ENCODE measurements at places on chromosomes 2 and 18.
A peak's percentile ranks its signal among the peaks of the same experiment; 100 is the strongest.

DNA sequence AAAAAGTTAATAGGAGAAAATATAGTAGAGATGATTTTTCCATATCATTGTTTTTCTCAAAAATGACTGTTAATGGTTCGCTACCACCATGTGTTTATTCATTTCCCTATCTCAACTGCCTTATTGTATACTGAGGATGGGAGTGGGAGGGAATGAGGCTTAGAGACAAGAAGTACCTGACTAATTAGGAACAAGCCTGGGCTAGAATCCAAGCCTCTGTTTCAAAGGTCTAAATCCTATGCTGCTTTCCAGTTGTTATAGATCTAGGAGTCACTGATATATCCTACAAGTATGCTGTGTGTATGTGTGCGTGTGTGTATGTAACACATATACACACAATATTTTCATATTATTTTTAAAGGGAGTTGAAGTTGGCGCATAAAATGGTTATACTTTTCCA is 465.9 kb downstream of the EPHA4 start:
- DNase-seq, result no peak

- DNase-seq, result no peak
These were observed 473.6 kb downstream of the NUP35 start for GRCh38 chr2:183597841-183598240.

GRCh38 chr2:108377401-108377800 is 353 bp upstream of the SULT1C4 start:
- no peak for DNase-seq

GRCh38 chr2:106904242-106904641 is 18.3 kb upstream of the ST6GAL2 start:
- no peak for DNase-seq

DNA sequence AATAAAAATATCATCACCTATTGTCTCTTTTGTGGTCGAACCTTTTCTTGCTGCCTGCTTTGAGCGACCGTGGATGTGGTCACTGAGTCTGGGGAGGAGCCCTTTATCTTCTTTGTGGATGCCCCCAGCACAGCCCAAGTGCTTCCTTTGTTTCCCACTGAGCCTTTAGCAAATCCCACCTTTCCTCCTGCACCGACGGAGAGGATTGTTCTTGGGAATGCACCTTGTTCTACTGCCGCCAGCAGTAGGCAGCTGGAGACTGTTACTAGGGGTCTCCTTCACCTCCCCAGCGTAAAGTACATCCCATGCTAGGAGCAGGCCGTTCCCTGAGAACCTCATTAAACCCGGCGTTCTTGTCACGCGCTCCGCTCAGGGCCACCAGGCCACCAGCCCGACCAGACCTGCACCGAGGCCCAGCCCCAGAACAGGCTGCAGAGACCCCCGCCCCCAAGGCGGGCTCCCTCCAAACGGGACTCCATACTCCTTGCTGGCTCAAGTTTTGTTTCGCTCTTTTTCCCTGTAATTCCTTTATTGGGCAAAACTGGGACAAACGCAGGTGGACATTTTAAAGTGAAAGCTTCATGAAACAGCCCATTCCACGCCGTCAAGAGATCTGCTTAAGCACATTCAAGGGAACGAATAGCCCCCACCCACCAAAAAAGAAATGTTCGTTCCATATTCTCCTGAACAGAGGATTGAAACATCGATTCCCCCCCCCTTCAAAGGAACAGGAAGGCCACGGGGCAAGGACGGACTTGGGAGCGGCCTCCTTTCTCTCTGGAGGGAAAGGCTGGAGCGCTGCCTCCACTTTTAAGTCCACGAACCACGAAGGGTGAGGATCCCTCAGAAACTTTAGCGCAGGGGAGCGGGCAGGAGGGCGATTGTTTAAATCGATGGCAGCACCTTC is 1.1 kb upstream of the MAT2A start:
- DNase-seq, result no peak

- DNase-seq, result no peak
These were observed 367.6 kb downstream of the EIPR1 start for GRCh38 chr2:3010001-3010400.

DNA sequence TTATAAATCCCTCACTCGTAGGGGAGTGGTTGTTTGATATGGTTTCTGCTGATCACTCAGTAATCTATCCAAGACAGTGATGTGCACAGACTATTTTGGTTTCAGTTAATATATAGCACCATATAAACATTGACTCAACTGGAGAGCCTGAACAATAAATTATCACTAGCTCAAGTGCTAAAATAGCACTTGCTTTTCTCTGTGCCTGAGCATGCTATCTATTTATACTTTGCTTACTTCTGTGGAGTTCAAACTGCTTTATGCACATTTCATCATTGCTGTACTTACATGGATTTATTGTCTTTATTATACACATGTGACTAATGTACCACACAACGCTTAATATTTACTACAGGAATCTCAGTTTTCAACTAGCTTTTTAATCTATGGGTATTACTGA is 133.6 kb downstream of the BCL2 start:
- DNase-seq, result no peak

GRCh38 chr2:121665504-121665903 is 16.2 kb upstream of the CLASP1 start:
- DNase-seq, result no peak

DNA sequence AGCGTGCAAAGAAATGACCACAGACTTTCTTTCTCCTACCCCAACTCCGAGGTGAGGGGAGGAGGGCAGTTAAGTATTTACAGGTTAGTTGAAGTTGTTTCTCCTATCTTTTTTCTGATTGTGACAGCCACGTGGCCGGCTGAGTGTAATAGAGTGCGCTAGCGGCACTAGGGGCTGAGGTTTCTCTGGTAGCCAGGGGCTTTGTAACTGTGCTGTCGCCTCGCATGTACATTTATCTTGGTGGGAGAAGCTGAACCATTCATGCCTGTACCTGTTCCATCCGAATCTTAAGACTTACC is 214.1 kb upstream of the STON1 start:
- DNase-seq, result no peak

GRCh38 chr2:162028511-162028910 is 45.5 kb downstream of the DPP4 start:
- no peak for DNase-seq

- DNase-seq, result no peak
These were observed 2.7 kb upstream of the NMI start for GRCh38 chr2:151292141-151292540.

DNA sequence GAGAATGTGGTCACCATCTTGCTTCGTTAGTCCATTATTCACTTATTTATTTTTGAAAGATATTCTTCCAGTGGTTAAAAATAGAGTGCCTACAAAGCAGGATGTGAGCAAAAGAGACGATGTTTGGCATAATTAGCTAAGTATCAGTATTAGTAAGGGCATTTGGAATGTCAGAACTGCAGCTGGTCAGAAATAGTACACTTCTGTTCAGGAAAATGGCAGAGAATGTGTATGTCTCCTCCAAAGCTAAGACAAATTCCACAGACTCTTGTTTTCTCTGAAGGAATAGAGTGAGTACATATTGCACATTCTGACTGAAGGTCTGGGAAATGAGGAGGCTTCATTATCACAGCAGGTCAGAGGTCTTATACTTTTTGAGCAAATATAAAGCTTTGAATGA is 209.0 kb downstream of the L3MBTL4 start:
- DNase-seq, result no peak

DNA sequence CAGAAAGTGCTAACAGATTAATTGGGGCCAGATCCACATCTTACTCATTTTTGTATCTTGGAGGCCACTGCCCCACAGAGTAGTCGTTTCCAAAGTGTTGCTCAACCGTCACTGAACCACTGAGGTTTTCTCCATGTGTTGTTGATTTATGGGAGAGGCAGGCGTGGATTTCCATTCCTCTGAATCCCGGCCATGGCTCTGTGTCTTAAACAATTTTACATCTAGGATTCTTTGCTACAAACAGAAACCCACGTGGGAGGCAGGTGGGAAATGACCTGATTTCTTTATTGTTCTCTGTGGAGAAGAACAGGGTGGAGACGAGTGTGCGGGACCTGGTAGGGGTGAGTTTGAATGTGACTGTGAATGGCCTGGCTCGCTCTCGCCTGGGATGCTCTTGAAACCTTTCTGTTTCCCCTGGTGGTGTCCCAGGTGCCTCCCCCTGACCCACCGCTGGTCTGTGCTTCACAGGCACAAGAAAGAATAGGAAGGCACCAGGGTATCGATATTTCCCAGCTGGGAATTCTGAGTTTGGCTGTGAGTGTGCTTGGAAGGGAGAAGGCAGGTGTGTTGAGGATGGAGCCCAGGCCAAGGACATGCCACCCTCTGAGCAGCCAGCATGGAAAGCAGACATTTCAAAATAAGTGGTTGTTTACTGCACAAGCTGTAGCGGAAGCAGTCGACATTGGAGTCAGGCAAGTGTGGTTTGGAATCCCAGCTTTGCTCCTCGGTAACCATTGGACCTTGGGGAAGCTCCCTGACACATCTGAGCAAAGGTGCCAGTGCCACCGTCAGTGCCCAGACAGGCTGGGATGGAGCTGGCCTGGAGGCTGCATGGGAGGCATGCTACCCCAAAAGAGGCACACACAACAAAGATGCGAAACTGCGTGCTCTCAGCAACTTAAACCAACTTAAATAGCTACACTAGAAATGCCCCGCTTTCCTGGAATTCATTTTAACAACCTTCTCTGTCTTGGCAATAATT is 50.0 kb downstream of the LPIN1 start:
- no peak for DNase-seq

GRCh38 chr2:27018142-27018541 is 14.6 kb upstream of the TMEM214 start:
- DNase-seq, result no peak

- no peak for DNase-seq
These were observed 27.5 kb downstream of the TMEM18 start for GRCh38 chr2:649426-650342.

GRCh38 chr18:35695803-35696202 is 114.3 kb downstream of the GALNT1 start:
- no peak for DNase-seq

- peak; percentile 91 for DNase-seq
These were observed 41.4 kb downstream of the OXER1 start for GRCh38 chr2:42722320-42723190.

GRCh38 chr2:156892467-156893281 is 364.8 kb upstream of the GALNT5 start:
- peak; percentile 7 for DNase-seq

GRCh38 chr2:204638471-204639194 is 93.4 kb downstream of the PARD3B start:
- DNase-seq, result no peak

- no peak for DNase-seq
These were observed 226.2 kb downstream of the ASXL3 start for GRCh38 chr18:33804258-33804657.

GRCh38 chr18:52409727-52410126 is 69.7 kb downstream of the DCC start:
- DNase-seq, result peak; percentile 40

DNA sequence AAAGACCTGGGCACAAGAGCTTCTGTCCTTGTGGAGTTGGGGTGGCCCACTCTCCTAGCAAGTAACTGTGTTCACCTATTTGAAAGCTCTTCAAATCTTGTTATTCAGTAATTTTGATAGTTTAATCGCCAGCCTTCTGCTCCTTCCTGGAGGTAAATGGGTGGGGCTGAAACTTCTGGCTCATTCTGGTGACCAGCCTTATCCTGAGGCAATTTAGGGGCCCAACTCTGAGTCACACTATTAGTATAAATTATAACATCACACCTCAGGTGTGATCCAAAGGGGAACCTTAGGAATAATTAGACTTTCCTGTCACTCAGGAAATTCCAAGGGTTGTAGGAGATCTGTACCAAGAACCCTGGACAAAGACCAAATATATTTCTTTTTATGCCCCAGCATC is 255.8 kb upstream of the RGPD4 start:
- no peak for DNase-seq

DNA sequence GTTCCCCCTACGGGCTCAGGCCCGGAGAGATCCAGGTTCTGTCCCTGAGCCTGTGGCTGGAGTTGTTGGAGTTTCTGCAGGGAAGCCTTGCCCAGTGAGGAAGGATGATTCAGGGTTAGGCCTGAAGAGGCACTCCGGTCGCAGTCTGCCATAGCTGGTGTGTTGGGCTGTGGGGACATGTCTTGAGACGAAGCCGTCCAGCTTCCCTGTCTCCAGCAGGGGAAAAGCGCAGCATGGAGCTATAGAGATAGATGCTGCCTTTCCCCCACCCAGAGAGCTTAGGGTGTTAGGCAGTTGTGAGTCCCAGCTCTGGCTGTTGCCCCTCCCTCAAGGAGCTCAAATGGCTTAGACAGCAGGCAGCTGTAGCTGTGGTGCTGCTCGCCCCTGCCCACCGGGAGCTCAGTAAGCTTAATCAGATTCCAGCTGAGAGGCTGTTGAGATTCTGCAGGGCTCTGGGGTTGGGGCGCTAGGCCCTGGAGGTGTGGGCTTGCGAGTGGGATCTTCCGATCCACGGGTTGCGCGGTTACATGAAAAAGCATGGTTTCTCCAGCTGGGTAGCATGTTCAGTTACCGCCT is 103.9 kb downstream of the PMAIP1 start:
- no peak for DNase-seq

DNA sequence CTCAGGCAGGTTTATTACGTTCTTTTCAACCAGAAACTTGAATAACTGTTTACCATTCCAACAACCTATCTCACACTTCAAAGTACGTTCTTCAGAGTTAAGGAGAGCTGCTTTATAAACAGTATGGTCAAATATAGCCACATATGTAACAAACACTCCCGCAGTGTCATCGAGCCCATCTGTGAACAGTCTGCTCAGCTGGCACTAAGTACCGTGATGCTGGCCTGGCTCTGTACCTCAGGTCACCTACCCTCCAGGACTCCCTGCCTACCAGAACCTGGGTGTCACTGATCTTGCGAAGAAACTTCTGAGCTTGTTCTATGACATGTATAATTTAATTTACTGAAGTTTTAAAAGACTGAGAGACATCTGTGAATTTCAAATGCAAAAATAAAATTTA is 71.4 kb downstream of the SEPTIN10 start:
- DNase-seq, result no peak

GRCh38 chr2:66576311-66576560 is 141.3 kb downstream of the MEIS1 start:
- no peak for DNase-seq

- DNase-seq, result no peak
These were observed 78.6 kb upstream of the LDLRAD4 start for GRCh38 chr18:13139885-13140450.

DNA sequence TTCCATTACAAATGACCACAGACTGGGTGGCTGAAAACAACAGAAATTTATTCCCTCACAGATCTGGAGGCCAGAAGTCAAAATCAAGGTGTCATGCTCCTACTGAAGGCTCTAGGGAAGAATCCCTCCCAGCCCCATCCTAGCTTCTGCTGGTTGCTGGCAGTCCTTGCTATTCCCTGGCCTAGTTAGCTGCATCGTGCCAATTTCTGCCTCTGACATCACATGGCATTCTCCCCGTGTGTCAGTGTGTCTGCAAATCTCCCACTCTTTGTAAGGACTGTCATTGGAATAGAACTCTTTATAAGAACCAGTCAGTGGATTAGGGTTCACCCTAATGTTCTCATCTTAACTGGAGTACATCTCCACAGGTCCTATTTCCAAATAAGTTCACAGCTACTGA is 30.5 kb upstream of the NCKAP5 start:
- DNase-seq, result no peak

- DNase-seq, result no peak
These were observed 84.7 kb upstream of the PKDCC start for GRCh38 chr2:41962922-41963622.

- DNase-seq, result no peak
These were observed 99.5 kb upstream of the CCDC85A start for GRCh38 chr2:56084111-56084901.

- DNase-seq, result peak; percentile 35
These were observed 284.8 kb downstream of the MREG start for GRCh38 chr2:215728504-215729065.

- DNase-seq, result no peak
These were observed 37.5 kb upstream of the ZNF385B start for GRCh38 chr2:179898873-179899272.
